ENCODE measurements at places on chromosomes 4 and X. TPM values are rescaled to one million over a fixed set of nuclear protein-coding genes. Genes with fewer than 3 reads are reported as not detected.

The STATH gene
- total RNA-seq: not detected

DNA sequence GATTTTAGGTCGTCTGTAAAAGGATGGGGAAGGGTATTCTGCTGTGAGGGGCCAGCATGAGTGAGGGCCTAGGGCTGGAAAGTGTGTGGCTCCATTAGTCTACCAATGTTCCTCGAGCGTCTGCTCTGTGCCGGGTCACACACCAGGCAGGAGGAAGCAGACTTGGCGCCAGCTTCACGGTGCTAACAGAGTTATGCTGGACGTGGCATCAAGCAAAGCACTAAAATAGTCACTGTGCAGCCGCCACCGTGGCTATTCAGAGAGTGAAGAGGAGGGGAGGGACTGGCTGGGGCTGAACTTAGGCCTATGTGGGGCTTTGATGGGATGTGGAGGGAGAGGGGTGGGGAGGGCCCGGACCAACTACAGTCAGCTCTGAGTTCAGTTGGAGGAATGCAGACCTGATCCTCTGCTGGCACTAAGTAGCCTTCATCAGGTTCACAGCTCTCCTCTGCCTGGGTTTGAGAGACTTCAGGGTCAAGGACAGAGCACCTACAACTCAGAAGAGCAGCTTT lies 83.9 kb upstream of the MSX1 start:
- no peak for DNase-seq

DNA sequence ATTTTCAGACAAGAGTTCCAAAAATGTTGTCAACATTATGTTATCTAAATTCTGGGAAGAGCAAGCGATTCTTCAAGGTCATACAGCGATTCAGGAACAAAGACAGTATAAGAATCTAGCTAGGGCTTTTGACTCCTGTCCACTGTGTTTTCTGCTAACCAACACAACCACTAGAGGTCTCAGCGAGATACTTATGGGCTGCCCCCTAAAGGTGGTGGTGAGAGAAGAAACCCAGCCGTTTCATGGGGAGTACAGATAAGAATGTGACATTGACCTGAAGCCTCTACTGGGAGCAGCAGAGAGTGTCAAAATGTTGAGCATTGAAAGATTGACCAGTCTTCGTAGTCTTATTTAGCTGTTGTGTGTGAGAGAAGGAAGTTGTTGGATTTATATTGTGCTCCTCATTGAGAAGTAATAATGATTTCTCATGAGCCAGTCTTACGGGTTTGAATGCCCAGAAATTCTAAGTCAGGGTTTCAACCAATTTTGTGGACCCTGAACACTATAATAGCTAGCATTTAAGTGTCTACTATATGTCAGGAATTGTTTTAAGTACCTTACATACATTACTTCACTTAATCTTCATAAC lies 168.3 kb downstream of the SPRY1 start:
- DNase-seq: no peak

The FREM3 gene
- not detected for total RNA-seq

DNA sequence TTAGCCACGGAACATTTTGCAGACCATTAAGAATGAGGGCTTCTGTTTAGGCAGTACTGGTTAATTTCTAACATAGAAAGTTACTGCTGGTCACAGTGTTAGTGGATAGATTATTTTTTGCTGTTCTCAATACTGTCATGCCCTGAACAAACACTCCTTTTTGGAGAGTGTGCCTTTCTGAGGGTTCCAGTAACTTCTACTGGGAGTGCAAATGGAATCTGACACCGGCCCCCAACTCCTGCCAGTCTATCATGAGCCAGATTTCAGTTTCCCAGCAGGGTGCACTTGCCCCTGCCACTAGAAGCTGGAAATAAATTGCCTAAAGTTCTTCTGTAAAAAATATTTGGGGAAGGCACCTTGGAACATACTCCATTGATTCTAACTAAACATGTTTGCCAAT lies 224.4 kb upstream of the GPC4 start:
- no peak for DNase-seq

The TMSB15B gene
- total RNA-seq: 9.5 TPM

DNA sequence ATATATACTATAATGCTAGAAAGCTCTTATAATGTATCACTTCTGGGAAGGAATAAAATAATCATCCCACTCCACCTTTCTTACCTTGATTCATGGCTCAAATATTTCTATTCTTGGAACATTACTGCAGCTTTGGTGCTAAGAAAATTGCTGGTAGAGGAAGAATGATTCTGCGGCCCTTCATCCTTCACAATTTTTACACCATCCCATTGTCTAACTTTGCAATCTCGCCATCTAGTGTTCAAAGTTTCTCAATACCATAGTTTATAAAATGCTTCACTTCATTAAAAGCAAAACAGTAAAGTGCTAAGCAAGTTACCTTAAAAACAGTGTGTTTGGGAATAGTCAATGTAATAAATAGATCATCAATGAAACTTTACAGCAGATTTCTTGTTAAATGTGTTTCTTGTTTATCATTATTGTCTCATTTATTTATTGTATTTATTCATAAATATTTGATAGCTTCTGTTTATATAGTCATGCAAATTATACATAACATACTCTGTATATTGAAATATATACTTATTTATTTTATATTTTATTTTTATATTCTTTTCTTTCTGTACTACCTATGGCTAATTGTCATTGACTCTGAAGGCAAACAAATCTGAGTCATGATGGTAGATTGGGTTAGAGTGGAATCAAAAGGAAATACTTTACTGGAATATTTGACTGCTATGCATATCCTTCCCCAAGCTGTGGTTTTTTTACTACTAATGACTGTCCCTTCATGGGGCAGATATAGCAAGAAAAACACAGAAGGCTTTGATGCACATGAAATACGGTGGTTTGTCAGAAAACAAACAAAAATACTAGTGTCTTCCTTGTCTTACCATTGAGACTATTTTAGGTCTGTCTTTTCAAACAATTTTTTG lies 390.7 kb downstream of the MAPK10 start:
- DNase-seq: no peak

DNA sequence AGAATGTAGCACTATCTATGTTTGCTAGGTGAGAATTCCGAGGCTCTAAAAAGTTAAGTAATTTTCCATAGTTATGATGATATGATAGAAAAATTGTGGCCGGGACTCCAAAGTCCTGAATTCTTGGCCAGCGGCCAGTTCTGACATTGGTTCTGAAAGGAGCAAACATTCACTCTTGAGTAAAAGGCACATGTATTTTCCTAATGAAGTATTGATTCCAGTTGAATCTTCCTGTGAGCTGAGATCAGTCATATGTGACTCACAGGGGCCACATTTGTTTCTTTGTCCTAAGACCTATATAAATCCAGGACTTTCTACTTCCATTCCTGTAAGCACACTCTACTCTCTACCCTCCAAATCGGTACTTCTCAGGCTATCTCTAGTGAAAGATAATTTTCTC lies 349.9 kb downstream of the BMPR1B start:
- no peak for DNase-seq

DNA sequence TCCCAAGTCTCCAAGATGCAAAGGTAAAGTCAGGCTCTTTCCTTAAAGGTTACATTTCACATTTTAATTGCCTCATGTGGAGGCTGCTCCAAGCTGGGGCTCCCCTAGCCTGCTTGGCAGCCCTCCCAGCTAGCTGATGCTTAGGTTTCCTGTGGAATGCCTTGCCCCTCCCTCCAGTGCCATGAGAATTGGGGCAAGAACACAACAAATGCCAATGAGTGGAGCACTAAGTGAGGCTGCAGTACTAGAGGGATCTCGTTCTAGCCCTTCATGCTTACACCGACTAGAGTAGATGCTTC lies 597.7 kb downstream of the MID1IP1 start:
- no peak for DNase-seq

The NPNT gene
- 1.4 TPM for total RNA-seq

GRCh38 chrX:9204560-9204959 lies 170.6 kb upstream of the FAM9B start:
- DNase-seq: no peak

GRCh38 chr4:99077177-99077576 lies 11.4 kb downstream of the ADH5 start:
- no peak for DNase-seq

DNA sequence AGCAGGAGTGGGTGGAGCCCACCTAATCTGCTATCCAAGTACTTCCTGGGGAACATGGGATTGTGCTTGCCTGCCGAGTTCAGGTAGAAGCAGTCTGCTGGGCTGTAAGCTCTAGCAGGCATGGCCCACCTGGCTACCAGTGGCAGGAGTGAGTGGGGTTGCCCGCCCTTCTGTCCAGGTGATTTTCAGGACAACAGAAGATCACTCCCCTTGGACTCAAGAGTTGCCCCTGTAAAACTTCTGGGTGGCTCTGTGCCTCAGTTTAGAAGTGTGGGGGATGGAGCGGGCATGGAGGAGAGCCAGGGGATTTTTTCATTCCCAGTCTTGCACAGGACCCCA lies 43.5 kb downstream of the NDST3 start:
- no peak for DNase-seq

DNA sequence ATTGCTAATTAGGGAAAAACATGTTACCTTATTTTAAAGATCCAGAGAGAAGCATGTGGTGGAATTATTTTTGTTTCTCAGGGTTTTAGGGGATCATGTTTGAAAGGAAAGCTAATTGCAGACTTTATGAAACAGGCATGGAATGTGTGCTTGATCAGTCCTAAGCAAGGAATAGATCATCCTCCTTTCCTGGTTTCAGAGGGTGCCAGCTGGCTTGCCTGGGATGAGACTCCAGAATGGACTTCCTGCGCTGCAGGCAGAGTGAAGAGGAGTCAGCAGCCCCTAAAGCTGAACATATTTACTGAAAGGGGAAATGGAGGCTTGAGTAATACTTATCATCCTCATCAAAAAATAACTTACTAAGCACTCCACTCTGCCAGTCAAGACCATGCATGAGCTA lies 13.3 kb downstream of the FGF5 start:
- no peak for DNase-seq

DNA sequence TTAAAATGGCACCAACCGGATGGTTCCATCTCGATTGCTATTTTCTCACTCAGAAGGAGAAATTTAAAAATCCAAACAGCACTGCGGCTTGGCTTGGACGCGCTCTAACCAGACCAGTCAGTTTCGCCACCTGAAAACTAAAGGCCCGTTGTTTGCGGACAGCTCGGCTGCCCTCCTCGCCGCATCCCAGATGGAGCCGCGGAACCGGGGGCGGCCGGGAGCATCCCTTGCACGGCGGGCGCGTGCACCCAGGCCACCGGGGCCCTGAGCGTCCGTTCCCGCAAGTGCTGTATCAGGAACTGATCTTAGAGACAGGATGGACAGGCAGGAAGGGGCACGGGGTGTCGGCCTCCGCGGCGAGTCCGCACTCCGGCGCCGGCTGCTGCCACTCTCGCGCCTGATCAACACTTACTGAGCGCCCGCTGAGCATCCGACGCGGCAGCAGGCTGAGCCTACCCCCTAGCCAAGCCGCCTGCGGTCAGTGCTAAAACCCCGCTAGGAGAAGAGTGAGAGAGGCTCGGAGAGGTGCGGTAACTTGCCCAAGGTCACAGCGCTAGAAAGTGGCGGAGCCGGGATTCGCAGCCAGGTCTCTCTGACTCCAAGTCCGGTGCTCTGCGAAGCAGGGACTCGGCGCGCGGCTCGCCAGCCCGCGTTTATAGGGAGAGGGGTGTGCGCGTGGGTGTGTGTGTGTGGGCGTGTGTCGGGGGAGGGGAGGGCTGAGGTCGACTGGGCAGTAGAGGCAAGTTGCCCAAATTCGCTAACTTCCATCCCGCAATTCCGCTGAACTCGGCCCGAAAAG lies at the start of gene CITED1:
TSS of gene CITED1 (minus strand) at position 629 of the 799 bp plus-strand sequence. CDS start 3,045 bp downstream, outside the sequence.
- no peak for DNase-seq

- DNase-seq: no peak
Observed at GRCh38 chr4:23952258-23952657, 62.4 kb upstream of the PPARGC1A start.

DNA sequence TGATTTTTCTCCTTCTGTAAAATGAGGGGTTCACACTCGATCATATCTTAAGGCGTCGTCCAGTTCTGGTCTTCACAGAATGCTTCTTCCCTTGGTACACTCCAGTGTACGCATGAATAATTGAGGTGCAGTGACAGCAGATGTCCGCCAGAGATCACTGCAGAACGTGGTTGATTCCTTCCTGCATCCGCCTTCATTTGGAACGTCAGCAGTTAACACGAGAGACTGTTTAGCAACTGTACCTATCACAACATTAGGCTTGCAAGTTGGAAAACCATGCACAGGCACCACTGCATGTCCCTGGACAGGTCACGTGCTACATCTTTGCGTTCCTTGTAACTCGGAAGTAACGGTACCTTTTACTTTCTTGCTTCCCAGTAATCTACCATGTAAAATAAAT lies 66.0 kb upstream of the GEMIN8 start:
- peak; percentile 19 for DNase-seq

DNA sequence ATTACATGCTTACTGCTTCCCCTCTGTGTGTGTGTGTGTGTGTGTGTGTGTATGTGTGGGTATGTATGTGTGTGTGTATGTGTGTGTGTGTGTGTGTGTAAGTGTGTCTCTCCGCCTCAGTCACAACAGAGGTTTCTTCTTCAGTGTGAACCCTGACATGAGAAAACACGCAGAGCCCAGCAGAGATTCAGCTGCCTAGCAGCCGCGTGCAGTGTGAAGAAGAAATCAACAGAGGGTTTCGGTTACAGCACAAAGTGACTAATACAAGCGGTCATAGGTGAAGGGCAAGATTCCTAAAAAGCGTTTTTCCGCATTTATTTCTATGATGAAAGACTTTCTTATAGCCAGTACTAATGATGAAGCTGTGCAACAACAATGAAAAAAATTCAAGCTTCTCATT lies 55.3 kb upstream of the ZFP42 start:
- no peak for DNase-seq

The GABRG1 gene
- total RNA-seq: not detected

DNA sequence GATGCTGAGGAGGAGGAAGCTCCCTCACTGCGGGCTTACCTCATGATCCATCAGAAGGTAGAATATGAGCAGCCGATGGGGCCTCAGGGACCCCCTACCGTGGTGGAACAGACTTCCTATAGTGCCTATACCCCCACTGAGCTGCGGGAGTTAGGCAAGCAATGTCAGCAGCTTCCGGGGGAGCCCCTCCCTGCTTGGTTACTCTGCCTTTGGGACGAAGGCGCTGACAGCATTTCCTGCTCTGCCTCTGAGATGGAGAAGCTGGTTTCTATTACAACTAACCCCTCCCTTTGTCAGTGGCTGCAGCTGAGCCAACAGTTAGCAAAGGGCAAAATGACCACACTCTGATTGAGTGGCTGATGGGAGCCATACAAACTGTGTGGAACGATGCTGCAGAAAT lies 430.7 kb downstream of the IDS start:
- DNase-seq: no peak
